ENCODE measurements at places on chromosomes 11 and 22. TPM values are rescaled to one million over a fixed set of nuclear protein-coding genes. Genes with fewer than 3 reads are reported as not detected.

The OR10D3 gene
- not detected for polyA plus RNA-seq

DNA sequence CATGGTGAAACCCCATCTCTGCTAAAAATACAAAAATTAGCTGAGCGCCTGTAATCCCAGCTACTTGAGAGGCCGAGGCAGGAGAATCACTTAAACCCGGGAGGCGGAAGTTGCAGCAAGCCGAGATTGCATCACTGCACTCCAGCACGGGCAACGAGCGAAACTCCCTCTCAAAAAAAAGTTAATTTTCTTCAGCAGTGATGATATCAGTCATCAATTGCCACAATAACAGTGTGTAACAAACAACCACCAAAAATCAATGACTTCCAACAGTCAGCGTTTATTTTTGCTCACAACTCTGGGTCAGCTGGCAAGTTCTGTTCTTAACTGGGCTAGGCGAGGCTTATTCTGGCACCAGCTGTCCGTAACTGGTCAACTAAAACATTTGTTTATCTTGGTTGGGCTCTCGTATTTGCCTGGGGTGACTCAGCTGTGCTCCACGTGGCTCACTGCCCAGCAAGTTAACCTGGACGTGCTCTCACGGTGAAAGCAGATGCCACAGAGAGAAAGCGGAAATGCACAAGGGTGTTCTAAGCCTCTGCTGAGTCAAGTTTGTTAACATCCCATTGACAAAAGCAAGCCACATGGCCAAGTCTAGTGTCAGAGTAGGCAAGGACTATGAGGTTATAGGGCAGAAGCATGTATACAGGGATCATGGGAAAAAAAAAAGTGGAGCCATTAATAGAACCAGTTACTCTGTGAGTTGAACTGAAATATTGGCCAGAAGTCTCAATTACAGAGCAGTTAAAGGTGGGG is 52.1 kb downstream of the LHFPL7 start:
- peak; percentile 15 for DNase-seq
- H3K4me1 ChIP-seq: peaks cover 10% of the 10 kb centered on the region
- H3K4me3 ChIP-seq: no peak overlapping the region
- peak overlapping the region; percentile 14 for H3K27ac ChIP-seq
- no peaks in the 10 kb centered on the region for H3K36me3 ChIP-seq
- no peaks in the 10 kb centered on the region for H3K27me3 ChIP-seq

DNA sequence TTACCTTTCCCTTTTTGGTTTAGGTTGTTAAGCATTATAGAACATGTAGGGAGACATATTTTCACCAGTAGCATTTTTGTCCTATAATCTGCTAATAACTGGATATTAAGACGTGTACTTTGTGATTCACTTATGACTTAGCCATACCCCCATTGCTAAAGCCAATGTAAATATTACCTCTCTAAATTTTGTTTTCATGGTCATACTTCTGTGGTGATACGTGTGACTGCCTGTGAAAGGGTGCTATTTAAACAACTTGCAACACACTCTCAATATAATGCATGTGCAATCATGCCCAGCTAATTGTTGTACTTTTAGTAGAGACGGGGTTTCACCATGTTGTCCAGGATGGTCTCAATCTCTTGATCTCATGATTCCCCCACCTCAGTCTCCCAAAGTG is 36.2 kb upstream of the PAK1 start:
- H3K27me3 ChIP-seq: no peaks in the 10 kb centered on the region
- DNase-seq: no peak
- no peak overlapping the region for H3K4me3 ChIP-seq
- no peaks in the 10 kb centered on the region for H3K36me3 ChIP-seq
- H3K4me1 ChIP-seq: peaks cover 17% of the 10 kb centered on the region
- H3K27ac ChIP-seq: no peak overlapping the region

- no peak overlapping the region for H3K27ac ChIP-seq
- peaks cover 12% of the 10 kb centered on the region for H3K4me1 ChIP-seq
- no peaks in the 10 kb centered on the region for H3K36me3 ChIP-seq
- no peak overlapping the region for H3K4me3 ChIP-seq
- DNase-seq: peak; percentile 25
- H3K27me3 ChIP-seq: no peaks in the 10 kb centered on the region
Observed at GRCh38 chr11:110355011-110355744, 58.8 kb upstream of the RDX start.

DNA sequence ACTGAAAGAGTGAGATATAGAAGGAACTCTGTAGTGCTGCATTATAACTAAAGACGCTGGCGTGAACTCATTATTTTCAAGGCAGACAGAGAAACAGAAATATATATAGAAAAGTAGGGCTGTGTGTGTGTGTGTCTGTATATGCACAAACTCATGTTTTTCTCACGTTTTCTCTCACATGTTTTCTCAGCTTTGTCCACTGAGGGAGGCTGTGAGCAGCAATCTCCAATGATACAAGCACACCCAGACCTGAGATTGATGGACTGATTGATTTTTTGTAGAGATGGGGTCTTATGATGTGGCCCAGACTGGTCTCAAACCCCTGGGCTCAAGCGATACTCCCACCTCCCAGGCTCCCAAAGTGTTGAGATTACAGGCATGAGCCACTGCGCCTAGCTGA is 122.5 kb downstream of the SERGEF start:
- DNase-seq: peak; percentile 46
- H3K36me3 ChIP-seq: no peaks in the 10 kb centered on the region
- H3K27me3 ChIP-seq: no peaks in the 10 kb centered on the region
- peaks cover 4% of the 10 kb centered on the region for H3K4me1 ChIP-seq

GRCh38 chr11:15309296-15309695 is 194.6 kb downstream of the INSC start:
- H3K27me3 ChIP-seq: no peaks in the 10 kb centered on the region
- H3K27ac ChIP-seq: no peak overlapping the region
- no peaks in the 10 kb centered on the region for H3K36me3 ChIP-seq
- no peak for DNase-seq
- no peak overlapping the region for H3K4me3 ChIP-seq
- peaks cover 14% of the 10 kb centered on the region for H3K4me1 ChIP-seq

- no peaks in the 10 kb centered on the region for H3K36me3 ChIP-seq
- peaks cover 13% of the 10 kb centered on the region for H3K4me1 ChIP-seq
- DNase-seq: peak; percentile 30
- H3K4me3 ChIP-seq: no peak overlapping the region
- H3K27ac ChIP-seq: no peak overlapping the region
- no peaks in the 10 kb centered on the region for H3K27me3 ChIP-seq
Observed at GRCh38 chr11:72599325-72600117, 74.7 kb downstream of the PDE2A start.

The CD248 gene
- 2.4 TPM for polyA plus RNA-seq

GRCh38 chr11:65424205-65425104 is 1.9 kb downstream of the NEAT1 start:
- H3K27ac ChIP-seq: no peak overlapping the region
- no peaks in the 10 kb centered on the region for H3K27me3 ChIP-seq
- peaks cover 81% of the 10 kb centered on the region for H3K4me1 ChIP-seq
- DNase-seq: peak; percentile 18
- H3K36me3 ChIP-seq: no peaks in the 10 kb centered on the region

- no peaks in the 10 kb centered on the region for H3K36me3 ChIP-seq
- no peaks in the 10 kb centered on the region for H3K27me3 ChIP-seq
- no peak for DNase-seq
Observed at GRCh38 chr11:27902981-27903624, 202.8 kb upstream of the BDNF start.

The MMP8 gene
- not detected for polyA plus RNA-seq

DNA sequence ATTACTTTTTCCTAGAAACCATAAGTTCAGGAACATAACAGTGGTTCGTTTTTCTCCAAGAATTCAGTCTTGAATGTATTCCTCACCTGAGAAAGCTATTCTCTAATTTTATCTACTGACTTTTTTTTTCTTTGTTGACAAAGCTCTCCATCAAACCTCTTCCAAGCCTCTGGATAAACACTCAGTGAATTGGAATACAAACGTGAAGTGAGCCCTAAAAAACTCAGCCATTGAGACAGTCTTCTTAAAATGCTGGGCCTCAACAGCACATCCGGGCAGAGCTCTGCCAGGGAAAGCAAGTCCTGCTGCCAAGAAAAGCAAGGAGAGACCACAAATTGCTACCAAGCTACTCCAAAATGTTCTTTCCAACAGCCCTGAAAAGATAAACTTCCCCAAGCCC is 7.7 kb upstream of the SLC1A2 start:
- no peaks in the 10 kb centered on the region for H3K36me3 ChIP-seq
- H3K27me3 ChIP-seq: peaks cover 17% of the 10 kb centered on the region
- H3K4me1 ChIP-seq: no peaks in the 10 kb centered on the region
- no peak overlapping the region for H3K27ac ChIP-seq

The PIH1D2 gene
- polyA plus RNA-seq: 0.89 TPM

The OR52K2 gene
- polyA plus RNA-seq: not detected

The GLYATL2 gene
- 0.57 TPM for polyA plus RNA-seq

GRCh38 chr11:77503006-77503405 is 29.1 kb upstream of the PAK1 start:
- H3K36me3 ChIP-seq: no peaks in the 10 kb centered on the region
- DNase-seq: no peak
- no peak overlapping the region for H3K27ac ChIP-seq
- H3K4me3 ChIP-seq: no peak overlapping the region

DNA sequence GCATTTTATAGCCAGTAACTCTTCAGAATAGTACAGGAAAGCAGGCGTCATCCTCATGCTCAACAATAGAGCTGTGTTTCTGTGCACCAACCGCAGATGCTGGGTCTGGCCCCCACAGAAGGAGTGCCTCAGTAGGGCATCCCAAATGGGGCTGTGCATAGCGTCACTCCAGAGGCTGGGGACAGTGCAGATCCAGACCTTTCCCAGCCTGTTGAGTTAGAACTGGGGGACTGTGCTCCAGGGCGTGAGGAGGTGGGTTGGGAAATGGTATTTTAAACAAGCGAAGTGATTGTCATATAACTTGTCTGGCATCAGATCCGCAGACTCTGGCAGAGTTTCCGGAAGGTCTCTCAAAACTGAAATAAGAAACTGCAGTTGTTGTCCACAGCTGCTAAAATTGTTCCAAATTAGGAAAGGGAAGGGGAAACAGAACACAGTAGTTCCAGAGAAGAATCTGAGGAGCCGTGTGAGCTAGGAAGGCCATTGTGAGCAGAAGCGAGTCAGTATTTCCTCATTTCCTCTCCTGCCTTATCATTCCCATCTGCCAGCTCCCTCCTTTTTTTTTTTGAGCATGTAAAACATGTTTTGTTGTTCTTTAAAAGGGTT is 52.2 kb downstream of the JAM3 start:
- H3K4me1 ChIP-seq: peaks cover 29% of the 10 kb centered on the region
- H3K4me3 ChIP-seq: no peak overlapping the region
- H3K36me3 ChIP-seq: no peaks in the 10 kb centered on the region
- H3K27ac ChIP-seq: 0 out of 2 replicates have a peak overlapping the region, but pooled peaks have one; percentile 10

- no peaks in the 10 kb centered on the region for H3K36me3 ChIP-seq
- peak overlapping the region; percentile 3 for H3K4me3 ChIP-seq
- H3K27ac ChIP-seq: 0 out of 2 replicates have a peak overlapping the region, but pooled peaks have one; percentile 23
- peak; percentile 56 for DNase-seq
- peaks cover 25% of the 10 kb centered on the region for H3K4me1 ChIP-seq
- H3K27me3 ChIP-seq: no peaks in the 10 kb centered on the region
Observed at GRCh38 chr11:126072141-126072741, 9.6 kb upstream of the CDON start.

DNA sequence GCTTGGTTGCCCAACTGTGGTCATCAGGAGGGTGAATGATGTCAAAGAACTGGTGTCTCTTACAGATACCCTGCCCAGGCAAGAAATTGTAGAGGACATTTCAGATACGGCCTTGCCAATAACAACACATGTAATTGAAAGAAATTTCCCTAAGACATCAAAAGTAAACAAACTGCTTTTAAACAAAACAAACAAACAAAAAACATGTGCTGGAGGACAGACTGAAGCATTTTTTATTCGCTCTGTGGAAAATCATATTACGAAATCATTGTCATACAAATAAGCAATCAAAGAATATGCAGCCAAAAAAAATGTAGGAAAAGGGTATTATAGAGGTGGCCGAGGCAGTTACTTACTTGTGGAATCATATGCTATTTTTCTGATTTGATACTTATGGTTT is 52.1 kb upstream of the MYEOV start:
- H3K4me1 ChIP-seq: no peaks in the 10 kb centered on the region
- H3K36me3 ChIP-seq: no peaks in the 10 kb centered on the region
- no peak overlapping the region for H3K27ac ChIP-seq

GRCh38 chr22:38924347-38924952 is 33.0 kb upstream of the APOBEC3A start:
- no peaks in the 10 kb centered on the region for H3K4me1 ChIP-seq
- H3K36me3 ChIP-seq: no peaks in the 10 kb centered on the region
- DNase-seq: no peak
- H3K4me3 ChIP-seq: no peak overlapping the region

The PGA5 gene
- 0.45 TPM for polyA plus RNA-seq

DNA sequence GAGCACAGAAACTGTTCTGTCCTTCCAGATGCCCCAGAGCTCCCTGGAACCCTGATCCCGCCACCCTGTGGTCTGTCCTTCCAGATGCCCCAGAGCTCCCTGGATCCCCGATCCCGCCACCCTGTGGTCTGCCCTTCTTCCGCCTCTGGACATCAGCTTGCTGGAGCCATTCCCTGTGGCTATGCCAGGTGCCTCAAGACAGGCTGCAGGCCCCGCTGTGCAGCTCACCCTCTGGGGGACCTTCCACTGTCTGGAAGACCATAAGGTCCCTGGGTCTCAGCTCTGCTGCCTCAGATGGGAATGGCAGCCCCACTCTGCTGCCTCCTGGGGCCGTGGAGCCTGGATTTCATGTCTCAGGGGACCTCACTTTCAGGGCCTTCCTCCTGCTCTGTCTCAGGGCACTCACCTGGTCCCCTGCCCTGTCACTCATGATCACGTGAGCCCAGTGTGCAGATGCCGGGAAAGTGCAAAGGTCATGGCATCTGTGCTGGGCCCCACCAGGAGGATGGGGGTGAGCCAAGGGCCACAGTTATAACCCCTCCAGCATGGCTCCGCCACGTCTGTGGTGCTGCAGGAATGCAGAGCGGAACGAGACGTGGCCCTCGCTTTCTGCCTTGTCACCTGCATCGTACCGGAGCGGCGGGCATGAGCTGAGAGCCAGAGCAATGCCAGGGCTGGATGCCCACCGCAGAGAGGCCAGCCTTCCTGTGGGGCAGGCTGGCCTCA is 1520.7 kb downstream of the BRD1 start:
- H3K27me3 ChIP-seq: no peaks in the 10 kb centered on the region
- no peaks in the 10 kb centered on the region for H3K4me1 ChIP-seq
- H3K36me3 ChIP-seq: no peaks in the 10 kb centered on the region
- no peak for DNase-seq
- H3K27ac ChIP-seq: no peak overlapping the region

The RAG2 gene
- polyA plus RNA-seq: not detected

All from GM23338 (cell line).